Glomerular endothelial cell (primary cell): ENCODE measurements at places on chromosomes 5 and 9.

GRCh38 chr9:135136481-135136880, 49.0 kb downstream of the OLFM1 start:
- DNase-seq, result no peak

DNA sequence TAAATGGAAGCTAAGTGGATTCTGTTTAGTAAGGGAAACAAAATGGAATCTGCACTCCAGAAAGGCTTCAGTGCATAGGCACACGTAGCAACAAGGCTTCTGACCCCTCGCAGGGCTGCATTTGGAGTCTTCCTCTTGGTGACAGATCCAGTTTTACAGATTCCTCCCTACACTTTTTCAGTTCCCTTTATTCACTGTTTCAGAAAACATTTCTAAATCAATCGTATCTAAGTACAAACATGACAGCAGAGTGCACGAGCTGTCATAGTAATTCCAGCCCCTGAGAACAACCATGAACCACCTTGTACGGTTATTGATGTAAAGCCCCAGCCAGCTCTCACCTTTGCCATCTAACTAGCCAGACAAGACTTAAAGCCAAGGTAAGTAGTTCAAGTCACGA, 491.6 kb downstream of the SEMA5A start:
- no peak for DNase-seq

DNA sequence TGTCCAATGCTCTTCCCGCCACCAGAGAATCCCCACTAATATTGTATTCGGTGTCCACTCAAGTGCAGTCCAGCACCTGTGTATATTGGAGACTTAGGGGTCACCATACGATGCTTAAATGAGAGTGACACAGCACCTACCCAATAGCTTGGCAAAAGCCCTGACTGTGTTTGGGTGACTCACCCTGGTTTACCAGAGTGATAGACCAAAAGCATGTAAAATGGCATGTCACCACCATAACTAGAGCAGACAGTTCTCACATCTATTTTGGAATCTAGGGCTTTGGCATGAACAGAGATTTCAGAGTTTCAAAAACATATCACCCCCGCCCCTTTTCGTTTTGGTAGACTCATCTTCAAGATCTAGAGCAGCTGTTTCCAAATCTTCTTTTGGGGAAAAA, 217.3 kb upstream of the RASEF start:
- no peak for DNase-seq

- no peak for DNase-seq
These were observed 764.7 kb upstream of the ARRDC3 start for GRCh38 chr5:92147798-92148197.

- DNase-seq, result no peak
These were observed 3.2 kb upstream of the SMAD5 start for GRCh38 chr5:136129445-136129844.

GRCh38 chr5:126354012-126354857, 69.0 kb upstream of the GRAMD2B start:
- DNase-seq, result peak; percentile 60

GRCh38 chr9:134992755-134993124, 75.0 kb upstream of the FCN1 start:
- no peak for DNase-seq

DNA sequence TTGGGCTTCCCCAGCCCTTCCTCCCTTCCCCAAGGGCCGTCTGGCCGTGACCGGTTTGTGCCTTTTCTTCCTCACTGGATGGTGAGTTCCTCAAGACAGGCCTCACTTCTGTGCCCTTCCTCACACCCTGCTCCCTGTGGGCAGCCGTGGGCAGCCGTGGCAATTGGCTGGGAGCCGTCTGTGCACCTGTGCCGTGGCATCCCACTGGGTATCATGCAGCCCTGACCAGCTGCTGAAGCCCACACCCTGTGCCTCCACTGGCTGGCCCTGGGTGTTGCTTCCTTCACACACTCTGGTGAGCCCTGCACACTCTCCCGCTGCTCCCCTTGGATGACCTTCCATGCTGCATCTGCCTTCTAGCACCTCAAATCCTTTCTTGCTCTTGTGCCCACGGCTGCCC, 100.2 kb downstream of the COL5A1 start:
- no peak for DNase-seq

DNA sequence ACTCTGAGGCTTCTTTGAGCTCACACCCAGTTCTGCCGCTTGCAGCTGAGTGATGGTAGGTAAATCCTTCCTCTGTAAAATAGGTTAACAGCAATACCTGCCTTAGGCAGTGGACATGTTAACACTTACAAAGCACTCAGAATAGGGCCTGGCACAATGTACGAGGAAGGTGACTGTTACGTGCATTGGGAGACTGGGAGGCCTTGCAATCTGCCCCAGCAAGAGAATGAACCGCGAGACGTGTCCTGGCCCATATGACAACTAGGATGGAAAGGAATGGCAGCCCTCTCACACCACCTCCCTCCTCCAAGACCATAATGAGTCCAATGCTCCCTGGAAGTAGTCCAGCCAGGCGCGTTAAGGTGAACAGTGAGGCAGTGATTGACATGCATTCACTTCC, 23.1 kb upstream of the AKNA start:
- DNase-seq, result no peak

DNA sequence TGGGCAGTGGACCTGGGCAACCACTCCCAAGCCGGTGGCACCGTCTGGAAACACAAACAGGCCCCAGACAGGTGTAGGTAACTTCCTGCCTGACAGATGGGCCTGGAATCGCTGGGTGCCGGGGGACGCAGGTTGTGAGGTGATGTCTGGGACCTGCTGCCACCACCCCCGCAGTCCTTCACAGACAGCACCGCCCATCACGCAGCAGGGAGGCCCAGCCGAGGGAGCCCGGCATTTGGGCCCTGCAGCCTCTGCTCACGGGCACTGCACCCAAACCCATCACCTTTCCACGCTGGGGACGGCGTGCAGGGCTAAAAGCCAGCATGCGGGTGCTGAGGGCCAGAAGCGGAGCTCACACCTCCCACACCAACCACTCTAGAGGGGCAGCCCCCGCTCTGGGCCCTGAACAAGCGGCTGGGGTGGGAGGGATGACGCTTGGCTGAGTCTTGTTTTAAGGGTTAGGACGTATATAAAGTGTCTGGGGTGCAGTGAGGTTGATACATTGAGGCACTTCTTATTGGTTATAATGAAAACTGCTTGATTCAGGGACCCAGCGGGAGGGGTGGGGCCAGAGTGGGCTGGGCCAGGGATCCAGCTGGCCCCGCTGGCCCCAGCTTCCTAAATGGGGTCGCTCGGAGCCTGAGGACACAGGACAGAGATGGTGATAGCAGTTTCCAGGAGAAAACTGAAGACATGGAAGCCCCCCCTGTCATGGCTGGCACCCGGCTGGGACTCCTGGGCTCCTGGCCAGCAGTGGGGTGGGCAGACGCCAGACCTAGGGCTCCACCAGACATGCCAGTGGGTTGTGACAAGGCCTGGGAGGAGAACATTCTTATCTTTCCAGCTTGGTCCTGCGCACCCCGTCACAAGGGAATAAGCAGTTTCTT, 11.3 kb downstream of the MYMK start:
- DNase-seq, result no peak

- DNase-seq, result no peak
These were observed 60.6 kb downstream of the HSD17B3 start for GRCh38 chr9:96241391-96241809.

DNA sequence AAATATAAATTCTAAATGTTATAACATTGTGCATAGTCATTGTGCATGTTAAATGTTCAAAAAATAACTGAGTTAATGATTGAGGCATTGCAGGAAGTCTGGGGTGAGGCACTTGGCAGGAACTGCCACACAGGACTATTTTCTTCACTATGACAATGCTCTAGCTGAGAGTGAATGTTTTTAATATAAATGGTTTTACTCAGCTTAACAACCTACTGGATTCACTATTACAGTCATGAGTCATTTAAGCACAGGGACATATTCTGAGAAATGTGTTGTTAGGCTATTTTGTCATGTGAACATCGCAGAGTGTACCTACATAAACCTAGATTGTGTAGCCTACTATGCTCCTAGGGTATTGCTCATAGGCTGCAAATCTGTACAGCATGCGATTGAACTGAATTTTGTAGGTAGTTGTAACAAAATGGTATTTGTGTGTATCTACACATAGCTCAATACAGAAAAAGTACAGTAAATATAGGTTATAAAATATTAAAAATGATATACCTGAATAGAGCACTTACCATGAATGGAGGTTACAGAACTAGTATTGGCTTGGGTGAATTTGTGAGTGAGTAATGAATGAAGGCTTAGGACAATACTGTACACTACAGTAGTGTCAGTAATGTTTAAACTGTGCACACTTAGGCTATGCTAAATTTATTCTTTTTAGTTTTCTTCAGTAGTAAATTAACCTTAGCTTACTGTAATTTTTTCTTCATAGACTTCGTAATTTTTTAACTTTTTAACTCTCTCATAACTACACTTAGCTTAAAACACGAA, 346.1 kb upstream of the PTGER4 start:
- peak; percentile 61 for DNase-seq
